ENCODE measurements at places on chromosomes 5 and 9.

DNA sequence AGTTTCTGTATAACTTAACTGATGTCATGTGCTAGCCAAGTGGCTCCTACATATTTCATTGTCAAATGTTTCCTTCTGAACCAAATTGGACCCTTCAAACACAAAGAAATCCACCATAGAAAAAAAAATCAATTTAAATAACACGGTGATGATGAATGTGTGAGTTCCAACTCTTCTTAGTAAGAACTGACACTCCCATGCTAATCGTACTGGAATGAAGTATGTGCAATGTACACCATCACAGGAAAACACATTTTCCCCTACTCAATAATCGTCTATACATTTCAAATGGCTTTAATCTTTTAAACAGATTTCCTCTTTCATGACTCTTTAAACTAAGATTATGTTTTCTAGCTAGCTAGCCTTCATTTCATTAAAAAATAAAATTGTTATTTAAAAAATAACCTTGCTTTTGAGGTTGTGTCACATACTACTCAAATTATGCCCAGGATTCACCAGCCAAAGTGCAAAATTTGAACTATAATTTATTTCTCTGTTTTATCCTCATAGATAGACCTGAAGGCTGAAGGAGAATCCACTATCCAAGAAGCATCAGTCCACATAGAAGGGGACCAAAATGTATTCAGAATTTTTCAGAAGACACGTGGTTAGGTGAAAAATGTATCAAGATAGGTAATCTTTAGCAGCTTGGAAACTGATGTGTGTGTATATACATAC lies 131.0 kb upstream of the ITGA1 start:
- DNase-seq, result no peak

GRCh38 chr5:93585041-93585766 lies 2.2 kb downstream of the NR2F1 start:
- peak; percentile 79 for DNase-seq

DNA sequence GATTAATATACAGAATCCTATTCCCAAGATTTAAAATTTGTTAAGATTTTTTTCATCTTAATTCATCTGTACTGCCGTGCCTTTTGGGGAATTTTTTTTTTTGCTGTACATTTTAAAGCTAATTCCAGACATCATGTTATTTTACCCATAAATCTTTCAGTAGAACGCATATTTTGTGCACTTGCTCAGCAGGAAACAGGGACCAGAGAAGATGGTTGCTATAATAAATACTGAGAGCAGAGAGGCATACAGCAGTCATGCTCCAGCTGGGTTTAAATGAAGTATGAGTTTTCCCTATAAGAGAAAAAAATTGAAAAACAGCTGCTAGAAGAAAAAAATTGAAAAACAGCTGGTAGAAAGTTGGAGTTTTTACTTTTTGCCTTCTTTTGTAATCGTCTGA lies 196.9 kb upstream of the PUM3 start:
- DNase-seq, result no peak

GRCh38 chr5:159878988-159879471 lies 37.3 kb upstream of the ADRA1B start:
- peak; percentile 52 for DNase-seq

DNA sequence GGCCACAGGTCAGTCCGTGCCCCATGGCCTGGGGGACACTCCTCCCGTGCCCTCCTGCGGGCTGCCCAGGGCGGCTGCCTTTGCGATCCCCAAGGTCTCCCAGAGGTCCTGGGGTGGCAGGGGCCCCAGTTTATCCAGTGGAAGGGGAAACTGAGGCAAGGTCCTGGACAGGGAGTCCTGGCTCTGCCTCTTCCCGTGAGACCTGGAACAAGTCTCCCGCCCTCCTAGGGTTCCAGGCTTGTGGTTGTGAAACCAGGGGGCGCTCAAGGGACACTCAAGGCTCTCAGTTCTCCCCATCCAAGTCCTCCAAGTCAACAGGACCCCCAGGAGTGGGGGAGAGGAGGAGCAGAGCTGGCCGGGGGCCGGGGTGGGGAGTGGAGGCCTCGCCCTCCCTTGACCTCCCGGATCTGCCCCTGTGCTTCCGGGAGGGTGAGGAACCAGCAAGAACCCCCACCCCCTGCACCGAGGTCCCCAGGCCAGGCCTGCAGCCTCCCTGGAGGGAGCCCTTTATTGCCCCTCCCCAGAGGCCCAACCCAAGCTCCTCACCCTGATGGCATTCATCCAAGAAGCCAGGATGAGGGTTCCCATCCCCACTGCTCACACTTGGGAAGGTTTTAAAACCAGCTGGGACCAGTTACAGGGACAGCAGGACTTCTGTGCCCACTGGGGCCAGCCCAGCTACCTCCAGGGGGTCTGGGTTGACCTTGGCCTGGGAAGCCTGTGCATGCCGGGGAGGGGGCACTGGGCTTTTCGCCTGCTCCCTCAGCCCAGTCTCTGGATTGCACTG lies 24.7 kb upstream of the TMEM250 start:
- DNase-seq, result no peak

- DNase-seq, result no peak
Measured at GRCh38 chr9:38336341-38336740, 56.2 kb upstream of the ALDH1B1 start.

- no peak for DNase-seq
Measured at GRCh38 chr9:8717146-8717545, 917.6 kb upstream of the DMAC1 start.

GRCh38 chr5:3394891-3395599 lies 200.6 kb upstream of the IRX1 start:
- no peak for DNase-seq

DNA sequence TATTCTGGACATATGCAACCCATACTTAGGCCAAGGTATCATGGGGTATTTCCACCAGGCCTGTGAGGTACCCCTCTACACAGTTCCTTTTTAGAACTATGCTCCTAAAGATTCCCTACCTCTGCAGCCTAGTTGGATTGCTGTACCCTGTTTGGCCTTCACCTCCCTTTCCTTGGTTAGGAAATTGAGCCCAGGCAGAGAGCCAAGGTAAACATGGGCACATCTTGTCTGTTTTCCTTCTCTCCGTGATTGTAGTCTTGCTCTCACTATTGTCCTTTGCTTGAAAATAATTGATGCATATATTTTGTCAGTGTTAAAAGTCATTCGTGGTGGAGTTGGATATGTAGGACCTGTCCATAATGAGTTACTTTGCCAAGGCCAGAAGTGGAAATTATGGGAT lies 26.7 kb downstream of the BDP1 start:
- no peak for DNase-seq

DNA sequence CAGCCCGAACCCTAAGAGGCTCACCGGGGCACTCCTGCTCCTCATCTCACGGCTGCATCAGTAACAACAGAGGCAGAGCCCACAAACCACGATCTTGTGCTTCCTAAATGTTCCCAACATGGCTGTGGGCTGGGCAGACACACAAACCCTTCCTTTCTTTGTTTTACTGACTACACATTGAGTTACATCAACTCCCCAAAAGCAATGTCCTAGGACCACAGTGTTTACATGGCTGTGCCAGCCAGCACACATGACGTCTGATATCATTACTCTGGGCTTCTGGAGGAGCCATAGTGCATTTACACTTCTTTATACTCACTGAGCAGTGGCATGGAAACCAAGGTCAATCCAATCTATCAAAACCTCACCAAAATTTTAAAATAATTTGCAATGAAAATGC lies 101.4 kb downstream of the LHFPL2 start:
- no peak for DNase-seq

DNA sequence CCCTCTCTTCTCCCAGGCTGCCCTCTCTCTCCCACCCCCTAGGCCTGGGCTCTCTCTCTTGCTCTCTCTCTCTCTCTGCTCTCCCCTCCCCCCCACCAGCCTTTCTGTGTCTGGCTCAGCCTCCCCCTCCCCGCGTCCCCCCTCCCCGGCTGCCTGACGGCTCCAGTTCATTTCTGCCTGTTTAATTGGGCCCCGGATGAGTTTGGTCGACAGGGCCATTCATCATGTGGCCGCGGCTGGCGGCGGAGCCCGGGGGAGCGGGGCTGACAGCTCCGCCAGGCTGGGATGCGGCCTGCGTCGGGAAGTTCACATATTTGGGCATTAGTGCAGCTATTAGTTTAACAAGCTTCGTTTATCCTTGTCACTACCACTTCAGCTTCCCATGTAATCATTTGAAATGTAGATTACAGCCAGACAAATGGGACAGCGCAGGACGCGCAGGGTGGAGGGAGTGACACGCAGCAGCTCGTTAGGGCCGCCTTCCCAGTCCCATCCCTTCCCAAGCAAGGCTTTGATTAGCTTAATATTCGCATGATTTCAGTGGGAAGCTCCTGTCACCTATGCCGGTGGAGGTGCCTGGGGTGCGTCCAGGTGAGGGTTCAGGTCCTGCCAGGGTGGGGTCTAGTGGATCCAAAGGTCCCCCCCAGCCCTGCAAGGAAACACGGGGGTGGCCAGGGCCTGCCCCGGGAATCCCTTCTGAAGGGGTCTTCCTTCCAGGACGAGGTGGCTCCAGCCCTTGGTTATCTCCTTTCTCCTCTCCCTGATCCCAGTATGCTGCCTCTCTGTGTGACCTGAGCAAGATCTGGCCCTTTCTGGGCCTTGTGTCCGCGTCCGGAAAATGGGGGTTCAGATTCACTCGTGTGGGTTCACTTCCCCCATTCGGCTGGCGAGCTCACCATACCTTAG lies 214.8 kb downstream of the PAX5 start:
- peak; percentile 77 for DNase-seq

- DNase-seq, result no peak
Measured at GRCh38 chr5:355958-356357, 34.4 kb downstream of the AHRR start.

GRCh38 chr9:6000955-6001354 lies 14.5 kb downstream of the RANBP6 start:
- no peak for DNase-seq

DNA sequence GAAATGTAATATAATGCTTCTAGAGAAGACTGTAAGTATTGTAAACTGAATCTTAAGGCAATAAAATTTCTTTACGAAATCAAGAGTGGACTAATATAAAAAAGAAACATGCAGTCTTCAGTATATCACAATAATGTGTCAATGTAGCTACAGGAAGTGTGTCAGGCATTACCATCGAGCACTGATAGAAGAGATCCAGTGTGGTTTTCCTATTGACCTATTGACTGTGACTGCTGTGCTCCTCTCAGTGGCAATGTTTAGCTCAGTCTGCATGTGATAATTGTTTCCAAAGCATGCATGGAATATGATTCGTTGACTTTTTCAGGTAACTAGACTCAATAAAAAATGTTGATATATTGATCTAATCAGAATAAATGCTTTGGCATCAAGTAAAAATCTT lies 20.3 kb upstream of the PCSK1 start:
- no peak for DNase-seq

DNA sequence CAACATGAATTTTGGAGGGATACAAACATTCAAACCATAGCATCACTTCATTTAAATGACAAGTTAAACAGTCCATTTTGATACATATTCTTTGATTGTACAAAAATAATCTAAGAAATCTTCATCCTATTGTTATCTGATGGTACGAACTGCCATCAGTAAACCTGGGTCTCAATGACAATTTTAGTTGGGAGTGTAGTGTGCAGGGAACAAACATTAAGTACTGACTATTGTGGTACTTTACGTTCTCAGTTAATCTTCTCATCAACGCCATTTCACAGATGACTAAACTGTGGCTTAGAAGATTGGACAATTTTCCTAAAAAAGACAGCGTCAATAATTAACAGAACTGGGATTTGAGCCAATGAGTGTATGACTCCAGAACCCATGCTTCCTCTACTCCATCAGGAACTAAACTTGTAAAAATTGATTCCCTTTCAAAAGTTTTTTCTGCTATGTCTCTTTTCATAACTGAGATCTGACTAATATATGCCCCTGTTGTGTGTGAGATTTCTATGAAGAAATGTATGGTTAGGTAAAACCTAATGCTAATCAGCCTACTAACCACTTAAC lies 21.1 kb downstream of the TNPO1 start:
- no peak for DNase-seq

GRCh38 chr5:175464074-175464941 lies 14.1 kb upstream of the SFXN1 start:
- peak; percentile 41 for DNase-seq

DNA sequence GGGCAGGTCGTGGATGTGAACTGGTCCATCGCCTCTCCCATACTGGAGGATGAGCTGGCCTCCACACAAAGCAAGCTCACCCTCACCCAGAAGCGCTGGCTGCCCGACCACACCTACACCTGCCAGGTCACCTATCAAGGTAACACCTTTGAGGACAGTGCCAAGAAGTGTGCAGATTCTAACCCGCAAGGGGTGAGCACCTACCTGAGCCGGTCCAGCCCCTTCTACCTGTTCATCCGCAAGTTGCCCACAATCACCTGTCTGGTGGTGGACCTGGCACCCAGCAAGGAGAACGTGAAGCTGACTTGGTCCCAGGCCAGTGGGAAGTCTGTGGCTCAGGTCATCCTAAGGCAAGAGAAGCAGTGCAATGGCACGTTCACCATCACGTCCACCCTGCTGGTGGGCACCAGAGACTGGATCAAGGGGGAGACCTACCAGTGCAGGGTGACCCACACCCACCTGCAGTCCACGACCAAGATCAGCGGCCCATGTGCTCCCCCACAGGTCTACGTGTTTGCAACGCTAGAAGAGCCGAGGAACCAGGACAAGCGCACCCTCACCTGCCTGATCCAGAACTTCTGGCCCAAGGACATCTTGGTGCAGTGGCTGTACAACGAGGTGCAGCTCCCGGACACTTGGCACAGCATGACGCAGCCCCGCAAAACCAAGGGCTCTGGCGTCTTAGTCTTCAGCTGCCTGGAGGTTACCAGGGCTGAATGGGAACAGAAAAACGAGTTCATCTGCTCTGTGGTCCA lies 71.3 kb downstream of the INSL6 start:
- no peak for DNase-seq

DNA sequence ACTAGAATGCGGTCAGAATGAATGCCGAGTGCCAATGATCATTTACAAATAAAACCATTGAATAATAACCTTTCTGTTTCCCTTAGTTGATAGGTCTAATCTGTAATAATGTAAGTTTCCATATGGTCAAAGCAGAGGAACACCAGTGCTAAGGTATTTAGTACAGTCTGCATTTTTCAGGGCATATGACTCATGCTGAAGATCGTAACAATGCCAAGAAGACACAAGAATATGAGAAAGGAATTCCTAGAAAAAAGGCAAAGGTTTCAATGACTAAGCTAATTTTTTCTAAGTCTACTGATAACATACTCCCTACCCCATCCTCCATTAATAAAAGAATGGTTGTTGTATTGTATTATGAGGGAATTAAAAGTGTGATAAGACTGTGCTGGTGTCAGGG lies 2.8 kb downstream of the OR1L8 start:
- no peak for DNase-seq

DNA sequence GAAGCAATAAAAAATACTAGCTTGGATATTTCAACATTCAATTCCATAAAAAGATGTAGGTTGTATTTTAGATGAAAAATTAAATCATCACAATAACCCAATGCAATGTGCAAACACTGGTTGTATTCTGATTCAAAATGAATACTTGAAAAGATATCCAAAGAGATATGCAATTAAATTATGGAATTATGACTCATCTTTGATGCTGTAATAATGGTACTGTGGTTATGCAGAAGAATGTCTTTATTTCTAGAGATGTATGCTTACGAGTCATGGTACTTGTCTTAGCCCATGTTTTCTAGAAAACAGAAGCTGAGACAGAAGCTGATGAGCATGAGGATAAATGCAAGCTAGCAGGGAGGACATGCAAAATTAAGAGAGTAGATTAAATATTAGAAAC lies 1941.4 kb upstream of the NUDT12 start:
- no peak for DNase-seq

GRCh38 chr5:14097998-14098471 lies 45.1 kb upstream of the TRIO start:
- no peak for DNase-seq

All from right kidney (tissue), 9 donors.